ENCODE measurements at places on chromosomes 11 and 22. TPM values are rescaled to one million over a fixed set of nuclear protein-coding genes. Genes with fewer than 3 reads are reported as not detected.

Gene PVALB
- not detected for total RNA-seq

Gene A4GALT
- 41.2 TPM for total RNA-seq

Gene ZC3H7B
- 79.1 TPM for total RNA-seq

Gene MB
- not detected for total RNA-seq

Gene NXPE2
- 0.07 TPM for total RNA-seq

Gene DEPDC7
- total RNA-seq = 4.6 TPM

Gene HORMAD2
- not detected for total RNA-seq

Gene OR51I1
- total RNA-seq = not detected

Gene INS
- not detected for total RNA-seq

Gene GGT1
- total RNA-seq = 0.83 TPM

Gene UBQLN3
- total RNA-seq = 0.10 TPM

Gene FOLR1
- not detected for total RNA-seq

Gene OR2D2
- 0.13 TPM for total RNA-seq

Gene CCDC73
- not detected for total RNA-seq

Gene GNAZ
- 3.1 TPM for total RNA-seq

Gene OR11H1
- not detected for total RNA-seq

Gene KRTAP5-11
- not detected for total RNA-seq

Gene MICAL3
- total RNA-seq = 20.3 TPM

Gene MRPL16
- total RNA-seq = 26.9 TPM

Gene MRGPRF
- total RNA-seq = 65.7 TPM

Gene VSTM5
- 0.03 TPM for total RNA-seq

Gene ELFN2
- total RNA-seq = 0.10 TPM

Gene OR2AG1
- total RNA-seq = not detected

Gene IRAG1
- total RNA-seq = 69.0 TPM

Gene SEC14L6
- 0.40 TPM for total RNA-seq

Gene HBD
- 0.36 TPM for total RNA-seq

Gene ZNF70
- 7.8 TPM for total RNA-seq

Gene CHADL
- total RNA-seq = 1.1 TPM

Gene CD44
- total RNA-seq = 450 TPM

Gene HPX
- 0.78 TPM for total RNA-seq

Gene NUDT8
- total RNA-seq = 3.9 TPM

Gene OR52N4
- not detected for total RNA-seq

Gene BMAL1
- total RNA-seq = 9.7 TPM

Gene CRYAB
- total RNA-seq = 34.2 TPM

Gene MGAT3
- total RNA-seq = 1.3 TPM

Gene RBMXL2
- not detected for total RNA-seq

Gene SYCE3
- not detected for total RNA-seq

Gene SNAP29
- total RNA-seq = 9.2 TPM

Gene CERK
- 67.2 TPM for total RNA-seq

Gene NAV2
- 12.6 TPM for total RNA-seq

Gene KCNJ5
- total RNA-seq = 0.03 TPM

Gene CEND1
- 0.56 TPM for total RNA-seq

Gene C11orf87
- total RNA-seq = 1.9 TPM

Gene LGALS12
- not detected for total RNA-seq

Gene MS4A6A
- not detected for total RNA-seq

Gene ACRV1
- not detected for total RNA-seq

Gene APLNR
- total RNA-seq = 0.39 TPM

Gene MOV10L1
- total RNA-seq = 1.5 TPM

Gene APOL6
- 9.4 TPM for total RNA-seq

Gene BANF1
- 19.5 TPM for total RNA-seq

All from smooth muscle cell of the pulmonary artery (primary cell).